ENCODE measurements at places on chromosomes 12 and 14.

GRCh38 chr12:25495331-25496097 lies 57.6 kb downstream of the LMNTD1 start:
- no peaks in the 10 kb centered on the region for H3K27me3 ChIP-seq
- DNase-seq, result no peak
- peaks cover 12% of the 10 kb centered on the region for H3K4me1 ChIP-seq
- H3K36me3 ChIP-seq, result no peaks in the 10 kb centered on the region
- H3K27ac ChIP-seq, result peak overlapping the region; percentile 47

DNA sequence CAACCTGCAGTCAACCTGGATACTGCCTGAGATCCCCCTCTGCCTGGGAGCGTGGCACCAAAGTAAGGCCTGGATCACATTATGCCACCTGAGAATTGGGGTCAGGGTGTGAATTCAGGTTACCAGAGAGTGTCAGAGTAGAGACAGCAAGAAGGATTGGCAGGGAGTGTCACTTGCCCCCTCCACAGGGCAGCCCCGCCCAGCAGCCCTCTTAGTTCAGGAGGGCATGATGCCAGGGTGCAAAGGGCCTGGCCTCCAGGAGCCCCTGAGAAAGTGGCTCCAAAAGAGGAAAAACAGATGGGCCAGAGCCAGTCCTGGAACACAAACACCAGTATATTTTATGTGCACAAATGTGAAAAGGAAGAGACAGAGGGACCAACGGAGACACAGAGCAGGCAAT lies 18.6 kb downstream of the TMEM229B start:
- no peak for DNase-seq
- no peaks in the 10 kb centered on the region for H3K4me1 ChIP-seq
- no peaks in the 10 kb centered on the region for H3K27me3 ChIP-seq

GRCh38 chr14:100594625-100594951 lies 7.4 kb upstream of the BEGAIN start:
- no peak overlapping the region for H3K27ac ChIP-seq
- no peak for DNase-seq
- H3K4me3 ChIP-seq, result no peak overlapping the region

GRCh38 chr12:41459906-41460214 lies 271.7 kb downstream of the PDZRN4 start:
- no peak overlapping the region for H3K4me3 ChIP-seq
- no peak for DNase-seq
- H3K27me3 ChIP-seq, result no peaks in the 10 kb centered on the region
- no peaks in the 10 kb centered on the region for H3K36me3 ChIP-seq

- no peaks in the 10 kb centered on the region for H3K4me1 ChIP-seq
- no peak for DNase-seq
- no peak overlapping the region for H3K4me3 ChIP-seq
- no peaks in the 10 kb centered on the region for H3K36me3 ChIP-seq
- no peaks in the 10 kb centered on the region for H3K27me3 ChIP-seq
These were observed 63.0 kb downstream of the FOS start for GRCh38 chr14:75341620-75342019.

DNA sequence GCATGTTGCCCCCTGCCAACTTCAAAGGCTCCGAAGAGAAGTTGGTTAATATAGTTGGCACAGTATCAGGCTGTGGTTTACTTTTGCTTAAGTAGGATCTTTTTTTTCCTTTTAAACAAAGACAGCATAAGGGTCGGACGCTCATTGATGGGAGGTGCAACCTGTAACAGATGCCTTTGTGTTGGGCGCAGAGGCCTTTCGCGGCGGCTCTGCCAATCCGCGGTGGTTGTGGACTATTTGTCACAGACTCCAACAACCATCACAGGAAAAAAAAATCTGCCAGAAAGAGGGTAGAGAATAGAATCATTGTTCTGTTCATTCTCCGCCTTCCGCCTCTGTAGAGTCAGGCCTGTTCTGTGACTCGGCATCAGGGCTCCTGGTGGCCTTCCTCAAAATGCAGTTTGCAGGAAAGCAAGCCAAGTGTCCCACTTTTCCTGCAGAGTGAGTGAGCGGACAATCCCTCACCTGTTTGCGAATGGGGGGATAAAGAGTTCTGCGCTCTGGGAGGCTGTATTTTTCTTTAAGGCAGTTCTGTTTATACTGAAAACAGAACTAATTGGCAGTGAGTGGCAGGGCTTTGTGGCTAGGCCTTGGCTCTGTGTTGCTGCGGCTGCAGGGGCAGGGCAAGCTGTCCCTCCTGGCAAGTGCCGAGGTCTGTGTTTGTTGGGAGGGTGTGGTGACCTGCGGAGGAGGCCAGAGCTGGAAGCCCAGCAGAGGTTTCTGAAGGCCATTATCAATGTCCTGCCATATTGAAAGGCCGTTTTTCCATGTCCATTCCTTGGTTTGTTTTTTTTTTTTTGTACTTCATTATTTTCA lies 83.0 kb upstream of the PIWIL1 start:
- DNase-seq, result no peak
- no peaks in the 10 kb centered on the region for H3K27me3 ChIP-seq
- H3K27ac ChIP-seq, result no peak overlapping the region
- no peaks in the 10 kb centered on the region for H3K36me3 ChIP-seq

DNA sequence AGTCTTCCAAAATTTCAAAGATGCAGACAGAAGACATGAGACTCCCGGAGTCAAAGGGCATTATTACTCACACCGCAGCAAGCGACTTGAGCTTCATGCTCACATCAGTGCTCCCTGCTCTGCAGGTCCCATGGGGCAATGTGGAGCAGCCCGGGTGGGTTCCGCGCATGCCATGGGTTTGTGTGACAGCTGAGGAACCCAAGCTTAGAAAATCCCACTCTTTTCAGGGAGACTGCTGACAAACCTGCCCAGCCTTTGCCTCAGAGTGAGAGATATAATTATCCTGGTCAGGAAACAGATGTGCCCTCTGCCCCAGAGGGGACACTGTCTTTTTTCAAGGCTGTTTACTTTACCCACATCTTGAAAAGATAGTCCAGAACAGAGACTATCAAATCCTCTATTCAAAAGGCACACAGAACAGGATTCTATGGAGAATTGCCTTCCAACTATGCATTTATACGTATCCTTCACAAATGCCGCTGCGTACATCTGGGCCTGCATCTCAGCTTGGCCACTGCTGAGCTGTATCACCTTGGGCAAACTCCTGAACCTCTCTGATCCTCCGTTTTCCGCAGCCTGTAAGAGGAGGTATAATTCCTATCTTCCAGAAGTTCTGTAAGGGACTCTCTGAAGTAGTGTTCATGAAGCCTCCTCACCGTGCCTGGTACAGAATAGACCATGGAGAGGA lies 16.0 kb downstream of the C14orf132 start:
- no peaks in the 10 kb centered on the region for H3K27me3 ChIP-seq
- H3K4me1 ChIP-seq, result no peaks in the 10 kb centered on the region
- no peak overlapping the region for H3K4me3 ChIP-seq
- H3K27ac ChIP-seq, result no peak overlapping the region
- DNase-seq, result no peak

DNA sequence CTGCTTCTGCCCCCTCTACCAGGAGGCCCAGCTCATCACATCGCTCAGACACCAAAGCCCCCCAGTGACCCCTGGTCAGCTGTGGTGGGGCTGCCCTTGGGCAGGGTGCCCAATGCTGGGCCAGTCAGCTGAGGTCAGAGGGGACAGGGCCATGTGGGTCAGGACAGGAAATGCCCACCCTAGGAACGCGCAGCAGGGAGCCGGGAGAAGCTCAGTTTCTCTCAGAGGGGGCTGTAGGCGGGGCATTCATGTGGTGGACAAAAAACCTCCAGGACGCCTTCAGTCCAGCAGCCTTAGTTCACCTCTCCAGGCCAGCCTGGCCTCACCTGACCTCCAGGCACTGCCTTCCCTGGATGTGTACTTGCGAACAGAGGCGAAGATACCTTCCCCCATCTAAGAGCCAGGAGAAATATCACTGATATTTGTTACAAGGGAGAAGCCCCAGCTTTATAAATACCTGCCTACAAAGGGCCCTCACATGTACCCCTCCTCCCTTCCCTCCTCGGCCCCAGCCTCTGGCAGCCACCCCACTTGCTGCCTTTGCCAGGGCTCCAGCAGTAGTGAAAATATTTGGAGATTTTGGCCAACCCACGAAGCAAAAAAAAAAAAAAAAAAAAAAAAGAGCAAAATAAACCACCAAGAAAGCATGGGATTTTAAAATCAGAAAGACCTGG lies 41.9 kb upstream of the PLEKHG6 start:
- H3K27ac ChIP-seq, result no peak overlapping the region
- H3K27me3 ChIP-seq, result no peaks in the 10 kb centered on the region
- H3K4me1 ChIP-seq, result peaks cover 24% of the 10 kb centered on the region

DNA sequence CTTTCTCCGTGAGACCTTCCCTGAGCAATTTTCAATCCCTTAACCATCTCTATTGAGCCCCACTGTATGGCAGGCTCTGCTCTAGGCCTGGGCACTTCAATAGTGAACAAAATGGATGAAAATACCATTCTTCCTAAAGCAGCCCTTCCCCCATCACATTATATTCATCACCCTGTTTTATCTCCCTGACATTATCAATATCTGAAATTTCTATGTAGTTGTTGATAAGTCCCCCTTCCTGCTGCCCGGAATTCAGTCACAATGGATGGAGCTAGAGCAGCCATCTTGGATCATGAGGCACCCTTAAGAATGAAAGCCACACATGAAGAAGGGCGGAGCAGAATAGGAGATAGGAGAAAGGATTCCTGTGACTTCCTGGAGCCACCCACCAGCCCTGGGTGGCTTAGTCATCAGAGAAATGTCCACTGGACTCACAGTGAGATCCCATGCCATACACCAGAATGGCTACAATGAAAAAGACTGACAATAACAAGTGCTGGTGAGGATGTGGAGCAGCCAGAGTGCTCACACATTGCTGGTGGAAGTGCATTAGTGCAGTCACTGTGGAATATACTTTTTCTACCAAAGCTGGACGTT lies 33.9 kb downstream of the SCARB1 start:
- H3K27ac ChIP-seq, result peak overlapping the region; percentile 96
- no peak for DNase-seq
- H3K4me1 ChIP-seq, result peaks cover 21% of the 10 kb centered on the region
- H3K36me3 ChIP-seq, result no peaks in the 10 kb centered on the region

DNA sequence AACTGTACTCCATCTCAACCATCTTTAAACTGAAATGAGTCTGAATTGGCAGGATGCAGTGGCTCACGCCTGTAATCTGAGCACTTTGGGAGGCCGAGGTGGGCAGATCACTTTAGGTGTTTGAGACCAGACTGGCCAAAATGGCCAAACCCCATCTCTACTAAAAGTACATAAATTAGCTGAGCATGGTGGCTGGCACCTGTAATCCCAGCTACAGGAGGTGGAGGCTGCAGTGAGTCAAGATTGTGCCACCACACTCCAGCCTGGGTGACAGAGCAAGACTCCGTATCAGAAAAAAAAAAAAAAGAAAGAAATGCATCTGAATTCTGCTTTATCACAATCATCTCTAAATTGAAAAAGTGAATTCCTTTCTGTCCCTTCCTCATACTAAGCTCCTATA lies 110.3 kb downstream of the NELL2 start:
- DNase-seq, result no peak
- no peak overlapping the region for H3K27ac ChIP-seq
- no peak overlapping the region for H3K4me3 ChIP-seq
- no peaks in the 10 kb centered on the region for H3K4me1 ChIP-seq
- H3K27me3 ChIP-seq, result no peaks in the 10 kb centered on the region

DNA sequence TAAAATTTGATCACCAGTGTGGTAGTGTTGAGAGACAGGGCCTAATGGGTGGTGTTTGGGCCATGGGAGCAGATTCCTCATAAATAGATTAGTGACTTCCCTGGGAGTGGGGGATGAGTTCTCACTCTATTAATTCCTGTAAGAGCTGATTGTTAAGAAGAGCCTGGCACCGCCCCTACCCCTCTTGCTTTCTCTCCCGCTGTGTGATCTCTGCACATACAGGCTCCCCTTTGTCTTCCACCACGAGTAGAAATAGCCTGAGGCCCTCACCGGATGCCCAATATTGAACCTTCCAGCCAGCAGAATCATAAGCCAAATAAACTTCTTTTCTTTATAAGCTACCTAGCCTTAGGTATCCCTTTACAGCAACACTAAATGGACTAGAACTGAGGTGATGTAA lies 31.9 kb upstream of the CAND1 start:
- H3K4me1 ChIP-seq, result no peaks in the 10 kb centered on the region
- H3K27me3 ChIP-seq, result peaks cover 14% of the 10 kb centered on the region
- no peak for DNase-seq
- no peak overlapping the region for H3K4me3 ChIP-seq
- H3K27ac ChIP-seq, result no peak overlapping the region
- no peaks in the 10 kb centered on the region for H3K36me3 ChIP-seq
